Ecto neural progenitor cell (in vitro differentiated cells): ENCODE measurements at places on chromosomes 2 and 18.

GRCh38 chr2:16118611-16119590 is 178.6 kb downstream of the MYCN start:
- no peak for DNase-seq

DNA sequence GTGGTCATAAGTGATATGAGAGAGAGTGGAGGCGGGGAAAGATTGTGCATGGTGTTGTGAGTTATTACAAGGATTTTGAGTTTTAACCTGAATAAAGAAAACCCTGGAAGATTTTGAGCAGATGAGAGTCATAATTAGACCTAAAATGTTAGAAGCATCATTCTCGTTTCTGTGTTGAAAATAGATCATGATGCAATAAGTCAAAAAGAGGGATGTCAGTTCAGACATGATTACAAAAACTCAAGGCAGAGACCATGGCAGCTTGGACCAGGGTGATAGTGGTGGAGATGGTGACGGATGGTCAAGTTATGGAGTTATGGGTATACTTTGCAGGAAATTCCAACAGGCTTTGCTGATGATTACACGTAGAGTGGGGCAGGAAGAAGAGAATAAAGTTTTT is 267.2 kb downstream of the CDH20 start:
- DNase-seq: no peak

- DNase-seq: peak; percentile 23
Observed at GRCh38 chr2:24824071-24824588, 30.9 kb downstream of the CENPO start.

- DNase-seq: no peak
Observed at GRCh38 chr2:147086715-147087114, 758.1 kb upstream of the ACVR2A start.

- DNase-seq: no peak
Observed at GRCh38 chr2:149089068-149089467, 50.6 kb downstream of the LYPD6B start.

DNA sequence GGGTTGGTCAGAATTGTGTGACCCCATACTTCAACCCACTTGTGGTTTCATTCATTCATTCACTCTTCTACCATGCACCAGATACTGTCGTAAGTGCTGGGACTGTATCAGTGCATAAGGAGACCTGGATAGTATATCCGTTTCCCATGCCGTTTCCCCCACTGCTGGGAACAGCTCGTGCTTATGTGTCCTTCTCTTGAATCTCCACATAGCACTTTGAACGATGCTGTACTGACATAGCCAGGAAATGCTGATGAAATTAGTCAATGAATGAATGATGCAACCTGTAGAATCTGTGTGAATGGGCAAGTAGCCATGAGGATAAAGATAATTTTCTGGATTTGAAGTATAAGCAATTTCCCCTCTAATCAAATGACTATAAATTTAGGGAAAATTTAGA is 276.1 kb downstream of the BCL2 start:
- no peak for DNase-seq

- no peak for DNase-seq
Observed at GRCh38 chr2:196711625-196712024, 72.1 kb downstream of the CCDC150 start.

GRCh38 chr2:229501051-229501794 is 213.1 kb downstream of the DNER start:
- no peak for DNase-seq

GRCh38 chr2:203346612-203347011 is 18.4 kb downstream of the ABI2 start:
- no peak for DNase-seq

GRCh38 chr2:216732334-216732733 is 37.0 kb upstream of the IGFBP5 start:
- peak; percentile 37 for DNase-seq

DNA sequence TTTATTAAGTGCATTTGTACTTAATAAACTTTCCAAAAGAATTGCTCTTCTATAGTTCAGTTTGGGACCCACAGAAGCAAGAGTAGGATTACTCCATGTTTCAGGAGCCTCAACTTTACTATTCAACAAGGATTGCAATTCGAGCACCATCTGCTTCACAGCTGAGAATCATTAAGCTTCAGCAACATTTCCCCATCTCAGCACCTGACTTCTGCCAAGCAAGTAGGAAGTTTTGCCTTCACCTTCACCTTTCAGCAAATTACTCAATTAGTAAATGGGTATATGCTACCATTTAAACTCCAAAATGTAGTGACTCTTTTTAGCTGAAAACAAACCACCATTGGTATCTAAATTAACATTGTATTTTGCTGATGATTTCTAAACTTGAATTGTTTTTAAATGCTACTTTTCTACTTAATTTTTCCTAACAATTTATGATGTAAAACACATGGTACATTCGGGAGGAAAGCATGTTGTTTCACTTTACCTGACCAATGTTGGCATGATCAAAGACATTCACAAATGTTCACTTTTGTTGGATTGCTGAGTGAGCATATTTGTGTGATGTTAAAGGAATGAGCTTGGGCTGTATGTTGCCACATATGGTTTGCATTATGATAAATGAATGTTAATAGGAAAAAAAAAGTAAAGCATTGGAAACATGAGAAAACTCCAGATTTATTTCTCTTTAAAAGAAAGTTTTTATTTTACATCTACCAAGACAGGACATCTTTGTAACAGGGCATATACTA is 159.2 kb downstream of the GULP1 start:
- no peak for DNase-seq

DNA sequence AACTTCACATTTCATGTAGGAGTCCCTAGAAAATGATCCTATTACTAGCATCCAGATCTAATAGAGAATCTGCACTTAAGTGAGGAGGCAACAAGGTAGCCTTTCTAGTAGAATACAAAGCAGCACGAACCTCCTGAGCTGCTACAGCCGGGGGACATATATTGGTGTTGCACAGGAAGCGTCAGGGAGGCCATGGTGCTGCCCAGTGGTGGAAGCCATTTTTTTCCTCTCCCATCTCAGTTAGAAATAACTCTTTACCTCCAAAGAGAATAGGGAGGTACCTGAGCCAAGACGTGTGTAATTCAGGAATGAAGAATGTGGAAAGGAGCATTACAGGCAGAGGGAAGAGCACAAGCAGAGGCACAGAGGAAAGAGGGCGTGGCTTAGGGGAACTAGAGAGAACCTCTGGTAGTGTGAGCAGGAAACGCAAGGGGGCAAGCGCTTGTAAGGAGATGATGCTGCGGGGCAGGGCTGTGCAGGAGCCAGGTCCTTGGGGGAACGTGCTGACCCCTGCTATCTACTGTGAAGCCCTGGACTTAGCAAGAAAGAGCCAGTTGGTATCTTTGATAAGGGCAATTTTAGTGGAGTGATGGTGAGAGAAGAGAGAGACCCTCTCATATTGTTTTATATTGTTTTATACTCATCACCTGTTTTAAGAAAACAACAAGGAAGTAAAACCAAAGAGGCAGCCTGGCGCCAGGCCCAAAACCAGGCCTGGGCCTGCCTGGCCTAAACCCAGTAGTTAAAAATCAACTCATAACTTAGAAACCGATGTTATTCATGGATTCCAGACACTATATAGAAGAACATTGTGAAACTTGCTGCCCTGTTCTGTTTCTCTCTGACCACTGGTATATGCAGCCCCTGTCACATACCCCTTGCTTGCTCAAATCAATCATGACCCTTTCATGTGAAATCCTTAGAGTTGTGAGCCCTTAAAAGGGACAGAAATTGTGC is 50.0 kb upstream of the TTC39C start:
- DNase-seq: no peak

DNA sequence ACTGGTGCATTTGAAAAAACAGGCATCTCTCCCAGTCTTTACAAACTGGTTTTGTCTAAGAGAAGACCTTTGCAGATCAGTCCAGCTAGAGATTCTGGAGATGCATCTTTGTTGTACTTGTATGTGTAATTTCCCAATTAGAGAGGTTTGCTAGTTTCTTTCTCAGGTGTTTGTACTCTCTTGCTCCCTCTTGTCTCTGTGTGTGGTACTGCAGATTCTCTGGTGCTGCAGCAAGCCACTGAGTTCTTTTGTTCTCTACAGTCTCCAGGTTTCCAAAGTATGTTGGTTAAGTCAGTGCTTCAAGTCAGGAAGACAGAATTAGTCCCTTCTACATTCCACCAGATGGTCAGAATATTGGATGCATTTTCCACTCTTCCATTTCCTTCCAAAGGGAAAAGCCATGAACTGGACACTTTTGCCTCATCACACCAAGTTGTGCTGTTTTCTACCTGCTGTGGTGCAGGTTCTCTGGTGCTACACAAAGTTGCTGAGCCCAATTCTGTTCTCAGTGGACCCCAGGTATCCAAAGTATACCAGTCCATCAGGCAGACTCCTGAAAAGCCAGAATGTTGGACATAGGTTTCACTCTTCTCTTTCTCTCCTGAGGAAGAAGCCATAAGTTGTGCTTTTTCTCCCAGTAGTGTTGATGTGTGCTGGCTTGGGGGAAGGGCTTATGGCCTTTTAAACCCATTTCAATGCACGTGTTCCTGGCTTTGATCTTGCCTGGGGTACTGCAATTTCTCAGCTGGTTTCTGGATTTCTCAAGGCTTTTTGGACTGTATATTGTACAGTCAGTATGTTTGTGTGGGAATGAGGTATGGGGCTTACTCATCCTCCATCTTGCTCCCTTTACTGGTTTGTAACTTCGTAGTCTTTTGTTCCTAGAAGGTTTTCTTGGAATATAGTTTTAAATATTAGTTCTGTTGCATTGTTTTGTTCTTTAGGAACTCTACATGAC is 29.8 kb downstream of the EPC2 start:
- DNase-seq: no peak

DNA sequence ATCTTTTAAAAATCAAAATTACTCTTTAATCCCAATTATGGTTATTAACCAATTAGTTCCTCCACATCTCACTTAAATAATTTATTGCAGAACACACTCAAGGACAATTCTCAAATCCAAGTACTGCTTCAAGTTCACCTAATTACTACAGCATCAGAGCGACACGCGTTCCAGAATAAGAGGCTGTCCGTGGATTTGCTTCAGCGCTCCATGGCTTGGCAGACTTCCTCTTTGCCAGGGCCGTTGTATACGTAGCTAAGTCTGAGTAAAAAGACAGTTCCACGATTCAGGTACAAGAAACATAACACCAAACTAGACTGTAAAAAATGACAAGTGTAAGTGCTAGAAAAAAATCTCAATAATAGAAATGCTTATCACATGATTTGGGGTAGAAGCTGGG is 153.2 kb upstream of the MYT1L start:
- no peak for DNase-seq

- DNase-seq: no peak
Observed at GRCh38 chr2:74321737-74322136, 21.5 kb downstream of the SLC4A5 start.

DNA sequence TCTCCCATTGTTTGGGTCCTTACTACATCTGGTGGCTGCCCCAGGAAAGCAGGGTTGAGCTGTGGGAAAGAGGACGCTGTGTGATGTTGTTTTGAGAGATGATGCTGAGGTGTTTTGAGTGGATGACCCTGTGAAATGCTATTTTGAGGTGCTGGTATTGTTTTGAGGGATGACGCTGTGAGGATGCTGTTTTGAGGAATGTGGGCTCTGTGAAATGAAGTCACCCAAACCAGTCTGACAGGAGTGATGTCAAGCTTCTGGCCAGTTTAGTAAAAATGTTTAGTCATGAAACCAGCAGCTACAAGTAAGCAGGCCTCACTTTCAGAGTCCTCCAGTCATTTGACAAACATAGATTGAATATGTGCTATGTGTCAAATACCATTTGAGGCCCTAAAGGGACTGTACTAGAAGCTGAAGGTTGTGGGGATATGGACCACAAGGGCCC is 16.1 kb upstream of the PUM2 start:
- no peak for DNase-seq

GRCh38 chr2:98869870-98870269 is 66.2 kb downstream of the CRACDL start:
- DNase-seq: no peak

DNA sequence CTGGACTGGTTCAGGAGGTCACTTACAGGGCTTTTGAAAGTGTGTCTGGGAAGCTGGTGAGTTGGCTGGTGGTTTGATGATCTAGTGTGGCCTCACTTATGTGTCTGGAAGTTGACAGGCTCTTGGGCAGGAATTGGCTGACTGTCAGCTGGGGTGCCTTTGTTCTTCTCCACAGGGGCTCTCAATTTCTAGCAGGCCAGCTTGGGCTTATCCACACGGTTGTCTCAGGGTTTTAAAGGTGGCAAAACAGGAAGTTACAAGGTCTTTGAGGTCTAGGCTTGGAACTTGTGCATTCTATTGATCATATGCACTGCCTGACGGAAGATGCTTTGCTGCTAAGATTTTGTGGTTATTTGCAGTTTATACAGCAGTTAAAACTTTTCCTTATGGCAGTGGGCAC is 52.0 kb upstream of the CELF4 start:
- DNase-seq: no peak

GRCh38 chr2:54416166-54416813 is 39.8 kb upstream of the SPTBN1 start:
- DNase-seq: no peak

DNA sequence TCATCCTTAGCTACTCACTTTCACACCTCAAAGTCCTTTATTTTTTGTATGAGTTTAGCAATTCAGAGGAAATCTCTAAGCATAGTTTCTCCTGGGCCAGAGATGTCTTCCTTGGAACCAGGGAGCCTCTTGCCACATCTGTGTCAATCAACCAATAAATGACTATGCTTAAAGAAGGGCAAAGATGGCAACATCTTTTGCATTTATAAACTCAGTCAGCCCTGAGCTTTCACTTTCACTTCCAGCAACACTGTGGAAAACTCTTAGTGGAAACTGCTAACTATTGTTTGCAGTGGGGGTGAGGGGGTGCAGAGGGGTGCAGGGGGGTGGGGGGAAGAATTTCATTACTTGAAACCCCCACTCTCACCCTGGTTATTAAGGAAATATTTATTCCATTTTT is 3.4 kb downstream of the ACVR1C start:
- no peak for DNase-seq

- DNase-seq: no peak
Observed at GRCh38 chr2:88654714-88655113, 27.4 kb upstream of the EIF2AK3 start.

GRCh38 chr2:135839713-135840112 is 2.7 kb upstream of the LCT start:
- DNase-seq: no peak

- no peak for DNase-seq
Observed at GRCh38 chr2:120759543-120760331, 24.1 kb downstream of the GLI2 start.

- no peak for DNase-seq
Observed at GRCh38 chr2:200602584-200602983, 16.8 kb downstream of the AOX1 start.

DNA sequence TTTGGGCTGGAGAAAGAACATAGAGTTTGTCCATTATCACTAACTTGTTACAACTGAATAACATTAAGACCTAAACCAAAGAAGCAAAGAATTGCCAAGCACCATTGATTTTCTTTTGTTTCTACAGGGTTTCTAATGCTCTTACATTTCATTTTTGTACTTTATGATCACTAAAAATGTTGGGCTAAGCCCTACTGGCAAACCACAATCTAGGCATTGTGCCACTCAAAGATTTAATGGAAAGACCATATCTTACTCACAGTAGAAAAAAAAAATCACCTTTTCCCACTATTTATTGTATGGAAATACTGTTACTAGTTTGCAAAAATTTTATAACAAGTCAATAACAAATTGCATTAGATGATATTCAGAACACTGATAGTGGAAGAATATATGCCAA is 447.4 kb upstream of the PKDCC start:
- no peak for DNase-seq
